Smooth muscle cell of trachea (primary cell): ENCODE measurements at places on chromosomes 12 and 14. TPM values are rescaled to one million over a fixed set of nuclear protein-coding genes. Genes with fewer than 3 reads are reported as not detected.

SLC6A12 gene
- 0.83 TPM in 1 of 2 replicates, not detected in the other for total RNA-seq

CHGA gene
- total RNA-seq: 0.15 TPM in 1 of 2 replicates, not detected in the other

PIANP gene
- total RNA-seq: 0.33 and 1.0 TPM in 2 replicates

CLEC9A gene
- not detected in 2 replicates for total RNA-seq
